ENCODE measurements at places on chromosomes 2 and 18.

DNA sequence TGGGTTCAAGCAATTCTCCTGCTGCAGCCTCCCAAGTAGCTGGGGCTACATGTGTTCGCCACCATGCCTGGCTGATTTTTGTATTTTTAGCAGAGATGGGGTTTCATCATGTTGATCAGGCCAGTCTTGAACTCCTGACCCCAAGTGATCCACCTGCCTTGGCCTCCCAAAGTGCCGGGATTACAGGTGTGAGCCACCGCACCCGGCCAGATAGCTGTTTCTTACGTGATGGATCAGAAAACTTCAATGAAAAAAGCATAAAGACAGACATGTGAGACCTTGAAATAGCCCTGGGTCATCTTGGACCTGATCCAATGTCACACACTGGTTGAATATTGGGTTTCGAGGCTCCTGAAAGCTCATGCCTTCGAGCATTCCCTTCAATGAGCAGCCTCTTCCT is 66.7 kb upstream of the RTN4 start:
- DNase-seq: no peak

DNA sequence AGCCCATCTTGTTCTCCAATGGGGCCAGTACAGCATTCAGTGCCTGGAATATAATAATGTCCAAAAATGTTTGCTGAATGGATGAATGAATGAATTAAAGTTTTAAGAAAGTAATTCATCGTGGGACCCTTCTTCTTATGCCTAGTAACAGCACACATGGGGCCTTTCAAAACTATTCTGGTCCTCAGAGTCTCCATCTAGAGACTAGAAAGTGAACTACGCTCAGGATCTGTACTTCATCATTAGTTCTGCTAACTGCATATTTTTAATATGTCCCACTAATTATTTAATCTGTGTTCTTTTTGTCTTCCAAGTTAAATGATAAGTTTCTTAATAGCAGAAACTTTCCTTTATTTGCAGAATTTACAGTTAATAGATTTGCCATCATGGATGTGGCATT is 172.5 kb downstream of the SMAD2 start:
- peak; percentile 40 for DNase-seq

DNA sequence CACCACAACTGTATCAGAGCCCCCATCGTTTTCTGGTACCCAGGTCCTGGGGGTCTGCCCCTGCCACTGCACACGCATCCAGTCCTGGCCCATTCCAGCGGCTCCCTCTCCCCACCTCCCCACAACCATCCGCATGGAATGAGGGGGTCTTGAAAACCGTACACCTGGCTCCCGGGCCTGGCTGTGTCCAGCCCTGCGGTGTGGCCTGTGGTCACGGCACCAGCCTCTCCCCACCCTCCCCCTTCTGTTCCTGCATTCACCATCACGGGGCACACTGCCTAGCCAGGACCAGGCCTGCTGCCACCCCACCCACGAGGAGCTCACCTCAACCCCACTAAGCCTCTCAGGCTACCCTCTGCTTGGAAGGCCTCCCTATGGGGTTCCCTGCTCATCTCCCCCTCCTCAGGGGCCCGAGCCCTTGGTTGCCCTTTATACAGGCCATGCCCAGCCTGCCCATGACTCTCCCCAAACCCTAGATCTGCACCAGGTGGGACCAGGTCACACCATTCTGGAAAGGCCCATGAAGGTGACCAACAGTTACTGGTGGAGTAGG is 11.4 kb downstream of the GPR35 start:
- DNase-seq: no peak

- no peak for DNase-seq
These were observed 1.7 kb downstream of the L3MBTL4 start for GRCh38 chr18:6412933-6413472.

GRCh38 chr18:57210107-57210715 is 63.3 kb downstream of the BOD1L2 start:
- peak; percentile 4 for DNase-seq

GRCh38 chr2:178452870-178453269 is 1.7 kb downstream of the PJVK start:
- DNase-seq: no peak

DNA sequence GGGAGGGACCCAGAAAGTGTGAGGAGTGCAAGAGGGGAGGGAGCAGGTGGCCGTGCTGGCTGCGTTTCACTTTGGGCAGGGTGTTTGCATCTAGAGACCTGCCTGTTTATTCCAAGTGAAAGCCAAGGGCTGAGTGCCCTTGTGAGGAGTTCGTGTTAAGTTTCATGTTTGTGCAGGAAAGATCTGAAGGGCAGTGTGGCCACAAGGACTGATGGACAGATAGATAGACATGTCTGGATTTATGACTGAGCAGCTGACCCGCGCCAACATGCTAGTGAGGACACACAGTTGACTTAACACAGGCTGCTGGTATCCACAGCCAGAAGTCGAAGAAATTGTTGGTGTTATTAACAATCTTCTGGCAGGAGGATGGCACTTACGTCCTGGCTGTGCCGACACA is 387.6 kb upstream of the TNP1 start:
- no peak for DNase-seq

- DNase-seq: no peak
These were observed 14.0 kb downstream of the RAMP1 start for GRCh38 chr2:237873421-237873831.
